Activated CD4-positive, alpha-beta memory T cell treated with anti-CD3 and anti-CD28 coated beads, Interleukin-2, amount 10 ng/mL, durations not matched to agents 7 days and 5 days (primary cell): ENCODE measurements at places on chromosomes 3 and 15. TPM values are rescaled to one million over a fixed set of nuclear protein-coding genes. Genes with fewer than 3 reads are reported as not detected.

- H3K27me3 ChIP-seq, result no peaks in the 10 kb centered on the region
- no peak for DNase-seq
- H3K4me3 ChIP-seq, result no peak overlapping the region
- H3K36me3 ChIP-seq, result no peaks in the 10 kb centered on the region
- H3K4me1 ChIP-seq, result no peaks in the 10 kb centered on the region
Observed at GRCh38 chr3:64903006-64903405, 215.2 kb upstream of the ADAMTS9 start.

DNA sequence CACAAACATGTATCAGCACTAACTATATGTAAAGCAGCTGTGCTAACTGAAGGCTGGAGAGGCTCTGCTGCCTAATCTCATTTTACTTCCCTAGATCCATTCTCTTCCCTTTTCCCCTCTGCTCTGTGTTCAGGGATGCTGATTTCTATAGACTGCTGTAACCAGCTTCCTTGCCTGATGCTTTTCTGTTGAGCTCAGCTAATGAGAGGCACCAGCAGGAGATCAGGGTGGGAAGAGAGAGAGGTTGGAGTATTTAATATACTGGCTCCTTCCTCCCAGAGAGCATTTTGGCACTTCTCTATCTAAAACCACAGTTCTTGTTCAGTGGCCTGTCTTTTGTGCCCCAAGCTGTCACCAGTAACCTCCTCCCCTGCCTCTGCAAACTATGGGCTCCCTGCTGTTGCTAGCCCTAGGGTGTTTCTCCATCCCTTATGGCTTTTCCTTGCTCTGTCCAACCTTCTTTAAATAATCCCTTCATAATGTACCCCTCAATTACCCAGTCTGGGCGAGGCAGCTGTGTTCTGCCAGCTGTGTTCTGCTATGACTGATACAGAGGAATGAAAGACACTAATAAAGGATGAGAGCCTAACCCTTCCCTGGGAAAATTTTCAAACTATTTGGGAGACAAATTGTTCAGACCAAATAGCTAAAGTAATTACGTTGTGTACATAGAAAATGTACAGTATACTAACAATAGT lies 69.5 kb downstream of the CADPS start:
- H3K4me3 ChIP-seq, result no peak overlapping the region
- H3K27ac ChIP-seq, result no peak overlapping the region

The CMTM8 gene
- 6.2 TPM for total RNA-seq

DNA sequence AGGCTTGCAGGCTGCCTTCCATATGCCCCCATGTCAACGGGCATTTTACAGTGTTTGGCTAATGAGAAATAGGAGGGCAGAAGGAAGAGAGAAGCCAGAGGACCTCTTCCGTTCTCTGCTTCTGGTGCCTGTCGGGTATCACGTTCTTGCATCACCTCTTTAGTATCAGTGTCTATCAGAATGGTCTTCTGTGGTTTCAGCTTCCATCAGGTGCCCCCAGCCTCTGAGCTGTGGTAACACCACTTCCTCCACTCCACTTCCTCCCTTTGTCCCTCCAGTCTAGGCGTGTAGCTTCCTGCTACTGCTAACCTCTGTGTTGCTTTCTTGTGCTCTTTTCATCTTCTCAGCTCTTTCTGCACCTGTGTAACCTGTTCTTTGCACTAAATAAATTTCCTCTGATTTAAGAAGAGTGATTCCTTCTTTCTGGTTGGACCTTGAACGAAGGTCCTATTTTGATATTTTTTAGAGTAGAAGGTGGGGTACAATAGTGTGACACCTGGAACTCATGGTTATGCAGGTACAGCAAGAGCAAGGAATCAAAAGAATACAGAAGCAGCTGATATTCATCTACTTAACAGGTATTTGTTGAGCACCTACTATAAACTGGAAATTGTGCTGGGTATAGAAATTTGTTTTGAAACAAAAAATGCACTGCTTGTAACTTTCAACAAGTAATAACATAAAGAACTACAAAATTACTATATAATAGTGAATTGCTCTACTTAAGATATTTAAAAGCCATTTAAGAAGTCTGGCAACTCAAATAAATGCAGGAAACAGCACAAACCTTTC lies 27.4 kb upstream of the FOXB1 start:
- DNase-seq, result peak; percentile 87
- peak overlapping the region; percentile 55 for H3K4me3 ChIP-seq
- peak overlapping the region; percentile 90 for H3K27ac ChIP-seq
- H3K27me3 ChIP-seq, result peaks cover 10% of the 10 kb centered on the region
- peaks cover 17% of the 10 kb centered on the region for H3K36me3 ChIP-seq

The MYO9A gene
- 22.2 TPM for total RNA-seq

GRCh38 chr15:70088455-70088854 lies 9.3 kb downstream of the TLE3 start:
- no peak for DNase-seq
- no peak overlapping the region for H3K27ac ChIP-seq
- H3K4me1 ChIP-seq, result peaks cover 89% of the 10 kb centered on the region
- no peaks in the 10 kb centered on the region for H3K27me3 ChIP-seq
- H3K36me3 ChIP-seq, result peaks cover 88% of the 10 kb centered on the region

GRCh38 chr3:70749122-70749521 lies 436.7 kb upstream of the MDFIC2 start:
- no peak overlapping the region for H3K4me3 ChIP-seq
- no peak overlapping the region for H3K27ac ChIP-seq
- H3K4me1 ChIP-seq, result no peaks in the 10 kb centered on the region
- no peaks in the 10 kb centered on the region for H3K36me3 ChIP-seq

DNA sequence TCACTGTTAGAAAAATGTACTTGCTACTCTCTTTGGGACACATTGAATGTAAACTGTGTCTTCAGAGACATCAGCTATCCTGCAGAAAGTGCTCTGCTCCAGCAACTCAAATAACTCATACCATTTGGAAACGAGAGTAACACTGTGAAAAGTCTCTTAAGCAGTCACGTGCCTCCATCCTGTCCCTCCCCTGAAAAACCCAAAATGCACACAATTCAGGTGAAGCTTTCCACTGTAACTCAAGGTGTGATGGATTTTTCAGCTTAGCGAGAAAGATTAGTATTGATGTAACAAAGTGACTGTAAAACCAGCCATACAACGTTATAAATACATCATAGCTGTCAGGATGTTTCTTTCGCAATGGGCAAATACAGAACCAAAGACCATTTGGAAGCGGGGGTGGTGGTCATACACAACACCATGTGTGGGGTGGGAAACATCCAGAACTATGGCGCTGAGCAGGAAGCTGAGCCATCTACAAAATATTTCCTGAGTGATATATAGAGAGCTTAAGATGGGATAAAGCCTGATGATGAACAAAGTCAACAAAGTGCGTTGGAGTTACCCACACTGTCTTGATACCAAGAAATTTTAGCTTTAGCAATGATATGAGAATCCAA lies 332.3 kb downstream of the FOXP1 start:
- H3K36me3 ChIP-seq, result peaks cover 3% of the 10 kb centered on the region
- no peak for DNase-seq
- no peak overlapping the region for H3K27ac ChIP-seq
- H3K4me1 ChIP-seq, result no peaks in the 10 kb centered on the region
